T47D (cell line): ENCODE measurements at places on chromosomes 16 and 17.

GRCh38 chr17:65931246-65932149 lies 260.4 kb downstream of the CEP112 start:
- DNase-seq = no peak

DNA sequence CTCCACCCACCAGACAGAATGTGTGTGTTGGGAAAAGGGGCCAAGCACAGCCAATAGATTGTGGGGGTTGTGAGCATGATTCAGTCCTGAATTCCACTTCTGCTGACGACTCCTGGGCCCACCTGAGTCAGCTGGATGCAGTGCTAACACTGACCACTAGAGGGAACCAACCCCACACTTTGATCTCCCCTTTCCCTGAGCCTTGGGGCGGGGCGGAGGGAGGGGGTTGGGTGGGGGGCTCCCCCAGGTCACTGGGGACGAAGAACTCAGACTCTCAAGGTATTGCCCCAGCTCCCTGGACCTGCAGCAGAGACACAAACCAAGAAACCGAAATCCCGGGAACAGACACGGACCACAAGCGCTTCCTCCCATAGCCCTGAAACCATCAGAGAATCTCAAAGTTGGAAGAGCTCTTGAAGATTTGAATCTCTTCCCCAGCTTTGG lies 621 bp upstream of the CSHL1 start:
- DNase-seq = peak; percentile 39

DNA sequence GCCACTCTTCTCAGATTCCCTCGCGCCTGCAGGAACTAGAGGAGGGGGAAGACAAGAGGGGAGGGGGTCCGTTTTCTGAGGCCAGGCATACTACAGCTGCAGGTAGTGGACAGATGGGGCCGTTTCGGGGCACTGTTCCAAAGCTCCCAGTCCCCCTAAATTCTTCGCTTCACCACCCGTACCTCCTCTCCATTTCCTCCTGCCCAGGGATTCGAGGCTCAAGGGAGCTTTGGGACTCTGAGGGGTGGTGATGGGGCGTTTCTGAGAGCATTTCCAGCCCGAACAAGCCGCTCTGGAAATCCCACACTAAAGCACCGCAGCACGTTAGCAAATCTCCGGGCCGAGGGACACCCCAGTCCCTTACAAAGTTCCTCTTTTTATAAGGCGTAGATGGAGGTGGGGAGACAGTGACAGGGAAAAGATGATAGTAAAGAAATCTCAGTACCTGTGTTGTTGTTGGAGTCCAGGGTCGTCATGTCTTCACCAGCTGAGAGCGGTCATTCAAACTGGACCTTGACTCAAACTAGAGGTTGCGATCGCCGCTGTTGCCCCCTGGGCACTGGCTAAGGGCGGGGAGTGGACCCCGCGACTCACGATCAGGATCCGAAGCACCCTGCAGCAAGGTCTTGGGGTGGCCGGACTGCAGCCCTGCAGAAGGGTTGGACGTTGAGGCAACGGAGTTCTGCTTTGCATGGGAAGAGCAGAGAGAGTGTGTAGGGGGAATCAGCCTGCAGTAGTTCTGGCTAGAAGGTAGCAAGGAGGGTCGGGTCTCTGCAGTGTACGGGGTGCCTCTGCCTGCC lies 570 bp downstream of the NR1D1 start:
- DNase-seq = no peak

DNA sequence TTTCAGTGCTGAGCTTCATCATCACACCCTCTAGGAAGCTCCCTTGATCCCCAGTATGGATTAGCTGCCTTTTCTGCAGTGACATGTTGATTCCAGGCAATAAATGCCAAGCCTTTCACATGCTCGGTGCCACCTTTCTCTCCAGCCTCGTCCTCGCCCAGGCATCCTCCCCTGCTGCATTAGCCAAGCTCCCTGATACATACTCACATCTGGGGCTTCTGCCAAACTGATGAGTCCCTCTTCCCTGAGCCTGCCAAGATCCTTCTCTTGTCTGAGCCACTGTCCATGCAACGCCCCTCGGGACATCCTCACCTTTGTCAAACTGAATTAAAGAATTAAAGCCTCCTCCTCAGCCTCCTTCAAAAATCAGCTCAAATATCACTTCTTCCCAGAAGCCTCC lies 538.5 kb upstream of the CDH11 start:
- DNase-seq = no peak

DNA sequence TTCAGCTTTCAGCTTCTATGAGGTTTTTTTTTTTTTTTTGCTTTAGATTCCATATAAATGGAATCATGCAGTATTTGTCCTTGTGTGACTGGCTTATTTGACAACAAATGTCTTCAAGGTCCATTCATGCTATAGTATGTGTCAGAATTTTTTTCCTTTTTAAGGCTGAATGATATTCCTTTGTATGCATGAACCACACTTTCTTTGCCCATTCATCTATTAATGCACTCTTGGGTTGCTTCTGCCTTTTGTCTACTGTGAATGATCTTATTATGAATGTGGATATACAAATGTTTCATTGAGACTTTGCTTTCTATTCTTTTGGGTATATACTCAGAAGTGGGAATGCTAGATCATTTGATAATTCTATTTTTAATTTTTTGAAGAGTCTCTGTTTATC lies 27.0 kb upstream of the LRRC75A start:
- no peak for DNase-seq

DNA sequence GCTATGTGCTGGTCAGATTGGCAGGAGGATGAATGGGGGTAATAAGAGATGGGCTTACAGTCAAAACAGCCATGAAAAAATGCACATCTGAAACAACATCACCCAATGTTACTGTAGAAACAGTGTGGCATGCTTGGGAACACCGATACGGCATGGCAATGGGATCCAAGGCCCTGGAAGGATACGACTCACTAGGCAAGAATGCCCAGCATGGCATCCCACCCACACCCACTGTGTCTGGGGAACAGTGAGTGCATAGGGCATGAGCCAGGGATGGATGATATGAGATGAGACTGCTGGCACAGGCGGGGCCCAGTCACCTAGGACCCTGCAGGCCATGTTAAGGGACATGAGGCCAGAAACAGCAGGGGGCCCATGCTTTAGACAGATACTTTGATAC lies 11.5 kb downstream of the TRIM25 start:
- DNase-seq = no peak

DNA sequence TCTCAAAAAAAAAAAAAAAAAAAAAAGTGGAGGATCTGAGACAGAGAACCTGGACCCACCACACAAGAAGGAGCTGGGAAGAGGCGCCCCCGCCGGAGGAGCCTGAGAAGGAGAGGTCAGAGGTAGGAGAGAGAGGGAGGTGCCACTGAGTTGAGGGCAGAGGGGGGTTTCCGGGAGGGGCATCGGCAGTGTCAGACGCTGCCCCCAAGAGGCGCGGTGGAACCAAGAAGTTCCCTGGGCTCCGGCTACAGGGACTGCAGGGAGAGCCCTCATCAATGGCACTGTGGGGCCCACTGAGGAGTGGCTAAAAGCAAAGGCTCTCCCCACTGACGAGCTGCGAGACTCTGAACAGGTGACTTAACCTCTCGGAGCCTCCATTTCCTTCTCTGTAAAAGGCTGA lies 4.2 kb downstream of the CCDC42 start:
- no peak for DNase-seq

DNA sequence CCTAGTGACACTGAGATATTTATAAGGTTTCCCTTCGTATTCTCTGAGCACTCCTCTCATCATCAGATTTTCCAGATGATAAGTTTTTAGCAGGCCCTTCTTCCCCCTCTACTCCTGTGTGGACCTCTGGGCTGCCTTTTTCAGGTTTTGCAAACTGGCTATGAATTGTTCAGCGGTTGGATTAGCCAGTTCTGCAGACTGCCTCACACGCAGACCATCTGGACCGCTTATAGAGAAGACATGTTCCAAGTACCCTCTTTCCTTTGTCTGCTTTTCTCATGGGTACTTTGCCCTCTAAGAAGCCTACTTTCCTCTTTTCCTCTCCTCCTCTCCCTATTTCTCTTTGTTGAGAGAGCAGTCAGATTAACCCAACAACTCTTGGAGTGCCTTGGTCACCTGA lies 111.6 kb downstream of the GRIN2A start:
- no peak for DNase-seq

DNA sequence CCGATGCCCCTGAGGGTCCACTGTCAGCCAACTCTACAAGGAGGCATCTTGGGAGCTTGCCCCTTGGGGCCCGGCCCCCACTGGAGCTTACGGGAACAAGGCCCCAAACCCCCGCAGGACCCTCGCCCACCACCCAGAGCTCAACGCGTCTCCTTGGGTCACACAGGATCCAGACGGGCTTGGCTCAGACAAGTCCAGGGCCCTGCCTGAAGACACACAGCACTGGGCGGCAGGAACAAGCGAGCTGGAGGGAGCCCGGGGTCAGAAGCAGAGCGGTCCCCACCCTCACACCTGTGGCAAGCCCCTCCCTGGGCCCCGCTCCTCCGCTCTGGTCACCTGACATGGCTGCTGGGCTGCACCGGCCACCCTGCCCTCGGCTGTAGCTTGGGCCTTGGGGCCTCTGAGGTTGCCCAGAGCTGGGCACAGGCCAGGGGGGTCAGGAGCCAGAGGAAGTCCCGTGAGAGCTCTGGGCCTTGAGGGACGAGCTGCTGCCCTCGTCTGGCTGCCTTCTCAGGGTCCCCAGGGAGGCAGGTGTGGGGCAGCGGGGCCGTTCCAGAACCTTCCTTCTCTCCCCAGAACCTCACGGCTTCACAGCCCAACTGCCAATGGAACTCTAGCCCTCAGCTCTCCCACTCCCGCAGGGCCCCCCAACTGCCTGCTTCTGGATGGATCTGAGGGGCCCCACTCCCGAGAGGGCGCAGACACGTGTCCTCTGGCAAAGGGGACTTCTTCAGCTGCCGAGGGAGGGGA lies at the start of gene CCDC154:
CCDC154 (minus strand) TSS at position 577 of the 750 bp plus-strand sequence; CDS start at position 343, 234 bp downstream.
- no peak for DNase-seq

GRCh38 chr17:64781014-64781756 lies 119.1 kb upstream of the SMURF2 start:
- DNase-seq = no peak

- peak; percentile 27 for DNase-seq
These were observed 25.7 kb downstream of the ARHGAP23 start for GRCh38 chr17:38453951-38454421.

GRCh38 chr17:44001461-44001920 lies 2.9 kb upstream of the NAGS start:
- no peak for DNase-seq

DNA sequence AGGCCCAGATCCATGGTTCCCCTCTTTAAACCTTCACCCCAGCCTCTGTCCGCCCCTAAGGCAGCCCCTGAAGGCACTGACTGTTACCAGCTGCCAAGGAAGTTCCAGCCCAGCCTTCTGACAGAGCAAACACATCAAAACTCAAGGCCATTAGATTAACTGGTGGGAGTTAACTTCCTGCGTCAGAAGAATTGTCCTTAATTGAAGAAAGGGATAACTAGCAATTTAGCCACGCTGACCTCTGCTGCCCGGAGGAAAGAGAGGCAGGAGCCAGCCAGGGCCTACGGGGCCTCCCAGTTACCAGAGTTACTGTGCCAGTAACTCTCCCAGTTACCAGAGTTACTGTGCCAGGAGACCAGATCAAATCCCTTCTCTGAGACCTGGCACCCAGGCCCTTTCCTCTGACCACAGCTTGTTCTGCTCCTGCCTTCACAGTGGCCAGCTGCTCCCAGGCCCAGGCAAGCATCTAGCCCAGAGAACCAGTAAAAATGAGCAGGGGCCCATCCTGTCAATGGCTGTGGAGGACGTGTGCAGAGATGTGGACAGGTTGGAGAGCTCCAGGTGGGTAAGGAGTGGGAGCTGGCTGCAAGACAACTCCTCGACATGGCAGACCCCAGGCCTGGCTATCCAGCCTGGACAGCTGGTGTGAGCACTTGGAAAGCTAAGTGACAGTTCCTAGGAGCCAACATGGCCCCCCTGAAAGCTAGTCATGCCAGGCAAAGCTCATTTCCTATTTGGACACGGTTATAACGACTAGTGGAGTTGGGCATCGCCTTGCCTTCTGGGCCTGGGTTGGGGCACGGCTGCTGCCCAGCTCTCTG lies 2.8 kb upstream of the PITPNM3 start:
- no peak for DNase-seq

GRCh38 chr17:5049314-5049841 lies 14.2 kb upstream of the SLC52A1 start:
- DNase-seq = no peak

DNA sequence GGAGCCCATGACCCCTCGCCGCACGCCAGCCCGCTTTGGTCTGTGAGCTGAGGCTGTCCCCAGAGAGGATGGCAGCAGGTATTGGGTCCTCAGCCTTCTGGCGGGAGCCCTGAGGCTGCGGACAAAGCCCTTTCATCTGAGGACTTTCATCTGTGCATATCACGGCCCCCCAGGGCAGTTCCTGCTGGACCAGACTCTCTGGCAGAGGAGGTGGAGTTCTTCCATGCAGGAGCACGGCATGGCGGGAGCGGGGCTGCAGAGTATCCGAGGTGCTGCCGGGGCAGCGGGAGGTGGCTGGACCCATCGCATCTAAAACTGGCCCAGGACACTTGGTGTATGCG lies 18.8 kb downstream of the DHX38 start:
- DNase-seq = no peak

GRCh38 chr17:4214157-4214556 lies 49.6 kb downstream of the ANKFY1 start:
- DNase-seq = no peak

DNA sequence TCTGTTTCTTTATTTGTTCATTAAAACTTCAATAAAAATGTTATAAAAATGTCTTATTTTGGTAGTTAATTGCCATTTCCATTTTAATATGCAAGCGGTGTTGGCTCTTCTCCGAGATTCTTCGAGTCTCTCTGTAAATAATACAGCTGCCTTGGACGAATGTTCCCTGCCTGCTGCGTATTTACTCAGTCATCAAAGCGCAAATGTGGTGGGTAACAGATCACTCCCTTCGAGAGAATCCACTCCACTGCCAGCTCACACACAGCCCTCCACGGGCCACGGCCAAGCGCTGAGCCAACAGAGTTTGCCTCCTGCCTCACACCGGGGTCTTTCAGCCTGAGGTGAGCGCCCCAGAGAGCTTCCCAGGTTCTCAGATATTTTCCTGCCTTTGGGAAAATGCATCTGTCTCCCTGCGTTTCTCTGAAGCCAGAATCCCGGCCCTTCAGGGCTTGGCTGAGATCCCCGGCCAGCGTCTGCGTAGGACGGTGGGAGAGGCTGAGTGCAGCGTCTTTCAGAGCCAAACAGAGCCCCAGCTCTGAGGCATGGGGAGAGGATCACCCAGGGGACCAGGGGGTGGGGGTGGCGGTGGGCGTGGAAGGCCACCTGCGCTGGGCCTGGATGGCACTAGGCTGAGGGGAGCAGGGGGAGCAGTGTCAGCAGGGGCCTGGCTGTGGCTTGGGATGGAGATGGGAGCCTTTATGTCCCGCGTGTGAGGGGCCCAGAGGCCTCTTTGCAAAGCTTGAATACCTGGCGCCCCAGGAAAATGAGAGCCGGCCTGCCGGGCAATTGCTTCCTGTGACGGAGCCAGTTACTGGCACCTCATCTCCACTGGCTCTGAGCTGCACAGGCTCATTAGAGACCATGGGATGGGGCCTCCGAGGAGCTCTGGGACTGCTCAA lies 248.7 kb downstream of the RBFOX3 start:
- no peak for DNase-seq
